ENCODE measurements at places on chromosomes 6 and 20. TPM values are rescaled to one million over a fixed set of nuclear protein-coding genes. Genes with fewer than 3 reads are reported as not detected.

PPIL6 gene
- 0.71 TPM for total RNA-seq

IL20RA gene
- total RNA-seq, result 1.7 TPM

GRCh38 chr6:149031859-149032598 lies 285.2 kb downstream of the UST start:
- no peak for DNase-seq

GRCh38 chr6:20205722-20206161 lies 6.5 kb downstream of the MBOAT1 start:
- DNase-seq, result no peak

DNA sequence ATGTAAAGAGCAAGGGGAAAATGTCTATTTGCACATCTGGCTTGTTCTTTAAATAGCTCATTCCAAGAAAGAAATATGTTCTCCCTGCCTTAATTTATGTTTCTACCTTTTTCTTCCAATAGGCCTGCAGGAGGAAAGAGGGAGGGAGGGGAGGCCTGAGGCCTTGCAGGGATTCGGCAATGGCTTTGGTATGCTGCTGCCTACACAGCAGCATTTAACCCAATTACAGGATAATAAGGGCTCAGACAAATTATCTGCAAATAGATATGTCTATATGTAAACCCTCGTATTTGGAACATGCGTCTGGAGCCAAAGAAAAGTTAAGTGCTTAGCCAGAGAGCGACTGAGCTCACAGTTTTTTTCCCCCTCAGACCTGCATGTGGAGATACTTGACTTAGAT lies 277.2 kb downstream of the CDC5L start:
- DNase-seq, result peak; percentile 54

DNA sequence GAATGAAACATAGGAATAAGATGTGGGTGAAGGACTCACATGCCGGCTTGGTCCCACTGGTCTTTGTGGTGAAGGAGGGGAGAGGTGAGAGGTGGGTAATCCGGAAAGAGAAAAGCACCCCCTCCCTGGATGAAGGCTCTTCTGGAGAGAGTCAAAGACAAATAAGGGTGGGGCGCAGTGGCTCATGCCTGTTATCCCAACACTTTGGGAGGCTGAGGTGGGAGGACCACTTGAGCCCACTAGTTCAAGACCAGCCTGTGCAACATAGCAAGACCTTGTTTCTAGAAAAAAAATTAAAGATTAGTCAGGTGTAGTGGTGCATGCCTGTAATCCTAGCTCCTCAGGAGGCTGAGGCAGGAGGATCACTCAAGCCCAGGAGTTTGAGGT lies 3.1 kb downstream of the LTB start:
- no peak for DNase-seq

- DNase-seq, result no peak
Observed at GRCh38 chr20:35176132-35176531, 4.3 kb downstream of the PROCR start.

Measured in foreskin keratinocyte (primary cell).